COR-L47 (cell line): ENCODE measurements at places on chromosomes 2 and 18.

DNA sequence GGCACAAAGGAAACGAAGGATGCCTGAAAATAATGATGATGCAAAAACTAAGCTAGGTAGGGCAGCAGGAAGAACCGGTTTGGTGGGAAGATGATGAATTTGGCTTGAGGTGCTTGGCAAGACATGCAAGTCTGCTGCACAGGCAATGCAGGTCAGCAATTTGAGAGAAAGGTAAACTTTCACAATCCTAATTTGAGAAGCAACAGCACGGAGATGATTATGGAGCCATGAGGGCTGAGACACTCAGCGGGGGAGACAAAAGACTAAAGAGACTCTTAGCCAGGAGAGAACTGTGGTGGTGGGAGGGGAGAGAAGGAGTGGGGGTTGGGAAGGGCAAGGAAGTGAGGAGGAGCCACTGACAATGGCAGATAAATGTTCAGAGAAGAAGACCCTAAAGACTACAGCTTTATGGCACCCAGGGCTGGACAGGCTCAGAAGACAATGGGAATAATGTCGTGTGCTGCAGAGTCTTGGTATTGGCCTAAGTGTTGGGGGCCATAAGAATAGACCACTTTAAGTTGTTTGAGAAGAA is 19.4 kb upstream of the RNF149 start:
- DNase-seq: peak; percentile 23

GRCh38 chr2:160390544-160391455 is 102.8 kb downstream of the RBMS1 start:
- no peak for DNase-seq

DNA sequence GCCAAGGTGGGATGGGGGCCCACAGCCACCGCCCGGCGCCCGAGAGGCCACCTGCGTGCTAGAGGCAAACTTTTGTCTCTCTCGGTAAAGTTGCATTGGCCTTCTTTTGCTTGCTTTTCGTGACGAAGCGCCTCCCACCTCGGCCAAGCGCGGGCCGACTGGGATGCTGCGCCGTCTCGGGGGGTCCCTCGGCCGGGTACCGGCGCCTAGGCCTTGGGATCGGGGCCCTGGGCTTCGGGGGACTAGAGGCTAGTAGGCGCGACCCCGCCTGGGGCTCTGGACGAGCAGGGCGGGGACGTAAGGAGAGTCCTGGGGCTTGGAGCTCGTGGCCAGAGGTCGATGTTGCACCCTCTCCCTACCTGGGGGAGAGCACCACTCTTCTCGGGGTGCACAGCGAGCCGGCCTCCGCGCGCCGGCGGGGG is 545 bp downstream of the GLI2 start:
- DNase-seq: no peak

- DNase-seq: no peak
These were observed 18.7 kb upstream of the ASPRV1 start for GRCh38 chr2:69979902-69980807.

GRCh38 chr2:18883616-18884456 is 294.5 kb upstream of the NT5C1B start:
- no peak for DNase-seq

GRCh38 chr2:230172852-230173251 is 46.9 kb downstream of the SP110 start:
- DNase-seq: no peak

- DNase-seq: no peak
These were observed 18.8 kb upstream of the ALPI start for GRCh38 chr2:232437195-232437571.

GRCh38 chr2:149884871-149885270 is 297.3 kb upstream of the MMADHC start:
- peak; percentile 15 for DNase-seq

- peak; percentile 98 for DNase-seq
These were observed 103.5 kb upstream of the CTDP1 start for GRCh38 chr18:79575891-79576685.

DNA sequence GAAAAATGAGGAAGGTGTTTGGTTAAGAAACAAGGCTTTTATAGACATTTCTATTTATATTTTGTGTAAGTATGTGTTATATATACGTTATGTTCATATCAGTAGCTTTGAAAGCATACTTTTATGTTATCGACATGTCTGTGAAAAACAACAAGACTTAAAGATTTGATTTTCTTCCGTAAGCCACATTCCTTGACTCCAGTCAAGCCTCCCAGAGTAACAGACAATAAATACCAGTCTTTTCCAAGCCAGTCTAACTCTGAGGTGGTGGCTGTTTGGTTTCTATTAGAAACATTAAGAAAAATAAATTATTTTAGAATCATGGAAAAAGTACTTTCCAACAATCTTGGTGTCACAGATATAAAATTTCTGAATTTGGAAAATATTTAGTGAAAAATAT is 16.3 kb upstream of the ITGAV start:
- DNase-seq: no peak

DNA sequence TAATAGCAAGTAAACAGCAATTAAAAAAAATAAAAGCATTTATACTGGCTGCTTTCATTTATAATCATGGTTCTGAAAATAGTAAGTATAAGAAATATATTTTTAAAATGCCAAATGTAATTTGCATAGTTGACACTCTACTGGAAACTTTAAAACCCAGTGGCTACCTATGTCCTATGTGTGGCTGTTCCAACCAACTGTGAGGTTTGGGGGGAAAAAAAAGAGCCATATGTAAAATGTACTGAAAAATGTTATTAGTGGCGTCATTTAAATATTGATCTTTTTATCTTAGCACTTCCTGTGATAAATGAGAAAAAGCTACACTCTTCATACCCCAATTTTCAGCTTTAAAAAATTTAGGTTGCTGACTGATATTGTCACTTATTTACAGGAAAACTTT is 270.7 kb downstream of the TCF4 start:
- DNase-seq: no peak

DNA sequence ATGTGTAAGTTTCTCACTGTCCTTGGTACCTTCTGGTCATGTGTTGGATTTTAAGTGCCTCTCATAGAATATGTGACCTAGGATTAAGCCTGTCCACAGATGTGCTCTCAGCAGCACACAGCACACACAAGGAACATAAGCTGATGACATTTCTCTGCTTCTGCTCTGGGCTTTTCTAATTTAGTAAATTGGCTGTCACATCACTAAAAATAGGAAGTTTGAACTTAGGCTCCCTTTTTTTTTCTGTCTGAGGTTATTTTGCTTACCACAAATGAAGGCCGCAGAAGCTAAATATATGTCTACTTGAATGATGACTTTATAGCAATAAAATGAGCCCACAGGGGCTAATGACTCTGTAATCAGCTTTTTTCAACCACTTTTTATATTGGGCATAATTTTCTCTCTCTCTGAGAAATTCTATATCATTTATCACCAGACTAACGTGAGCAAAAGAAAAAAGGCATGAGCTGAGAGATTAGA is 150.2 kb upstream of the KLHL14 start:
- DNase-seq: no peak

- no peak for DNase-seq
These were observed 4.9 kb upstream of the RFX8 start for GRCh38 chr2:101479810-101480209.

- DNase-seq: no peak
These were observed 310.8 kb downstream of the GALR1 start for GRCh38 chr18:77560341-77560992.

DNA sequence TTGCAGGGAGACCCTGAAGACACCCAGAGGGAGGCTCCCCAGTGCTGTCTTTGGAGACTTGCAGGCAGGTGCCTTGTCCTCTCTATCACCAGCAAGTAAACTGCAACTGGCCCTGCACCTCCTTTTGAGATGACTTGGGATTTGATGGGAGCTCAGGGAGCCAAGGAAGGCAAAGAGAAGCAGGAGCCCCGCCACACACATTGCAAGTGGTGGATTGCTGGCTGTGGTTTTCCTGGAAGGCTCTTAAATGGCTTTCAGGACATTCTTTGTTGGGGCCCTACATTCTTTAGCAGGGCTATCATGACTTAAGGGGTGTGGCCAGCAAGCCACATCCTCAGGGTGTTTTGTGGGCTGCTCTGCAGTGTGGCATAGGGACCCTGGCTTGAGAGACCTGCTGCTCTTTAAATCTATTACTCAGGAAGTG is 39.9 kb upstream of the CDC42EP3 start:
- no peak for DNase-seq

DNA sequence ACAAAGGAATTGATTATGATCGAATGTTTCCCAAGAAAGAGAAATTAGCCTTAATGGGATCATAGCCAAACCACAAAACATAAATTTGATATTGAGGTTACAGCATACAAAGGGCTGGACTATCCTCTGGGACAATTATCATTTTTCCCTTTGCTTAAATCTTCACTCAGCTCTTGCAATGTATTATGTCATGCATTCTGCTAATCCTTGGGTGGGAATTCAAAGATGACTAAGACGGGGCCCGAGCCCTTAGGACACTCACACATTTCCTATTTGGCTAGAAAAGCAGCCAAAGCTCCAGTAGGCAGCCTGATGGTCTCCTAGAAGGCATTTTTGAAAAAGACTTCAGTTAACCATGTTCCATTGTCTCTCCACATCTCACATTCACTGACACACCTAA is 17.2 kb upstream of the NMI start:
- no peak for DNase-seq

- peak; percentile 11 for DNase-seq
These were observed 276.4 kb downstream of the RPIA start for GRCh38 chr2:88967844-88968243.

GRCh38 chr2:46157966-46158310 is 139.3 kb upstream of the EPAS1 start:
- no peak for DNase-seq

DNA sequence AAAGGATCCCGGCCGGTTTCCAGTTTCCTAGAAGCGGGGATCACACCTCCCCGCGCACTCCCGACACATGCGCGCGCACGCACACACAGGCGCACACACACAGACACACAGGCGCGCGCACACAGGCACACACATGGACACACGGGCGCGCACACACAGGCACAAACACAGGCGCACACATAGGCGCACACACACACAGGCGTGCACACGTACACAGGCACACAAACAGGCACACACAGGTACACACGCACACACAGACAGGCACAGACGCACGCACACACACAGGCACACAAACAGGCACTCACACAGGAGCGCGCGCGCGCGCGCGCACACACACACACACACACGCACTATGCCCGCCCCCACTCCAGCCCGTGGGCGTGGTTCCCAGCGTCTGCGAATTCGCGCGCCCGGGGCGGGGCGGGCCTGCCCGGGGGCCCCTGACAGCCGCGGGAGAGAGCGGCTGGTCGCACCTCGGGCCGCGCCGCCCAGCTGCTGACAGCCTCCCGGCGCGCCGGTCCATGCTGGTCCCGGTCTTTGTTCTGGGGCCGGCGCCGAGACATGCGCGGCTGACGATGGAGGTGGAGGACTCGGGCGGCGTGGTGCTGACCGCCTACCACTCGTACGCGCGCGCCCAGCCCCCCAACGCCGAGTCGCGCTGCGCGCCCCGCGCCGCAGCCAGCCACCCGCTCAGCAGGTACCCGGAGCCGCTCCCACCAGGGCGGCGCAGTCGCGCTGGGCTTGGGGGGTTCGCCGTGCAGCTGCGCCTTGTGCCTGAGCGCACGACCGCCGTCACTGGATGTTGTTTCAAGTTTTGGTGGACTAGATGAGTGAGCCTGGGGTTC is at the start of gene ARHGAP28:
ARHGAP28 (plus strand) TSS at position 470 of the 845 bp plus-strand sequence; CDS start at position 576, 106 bp downstream.
- peak; percentile 98 for DNase-seq

DNA sequence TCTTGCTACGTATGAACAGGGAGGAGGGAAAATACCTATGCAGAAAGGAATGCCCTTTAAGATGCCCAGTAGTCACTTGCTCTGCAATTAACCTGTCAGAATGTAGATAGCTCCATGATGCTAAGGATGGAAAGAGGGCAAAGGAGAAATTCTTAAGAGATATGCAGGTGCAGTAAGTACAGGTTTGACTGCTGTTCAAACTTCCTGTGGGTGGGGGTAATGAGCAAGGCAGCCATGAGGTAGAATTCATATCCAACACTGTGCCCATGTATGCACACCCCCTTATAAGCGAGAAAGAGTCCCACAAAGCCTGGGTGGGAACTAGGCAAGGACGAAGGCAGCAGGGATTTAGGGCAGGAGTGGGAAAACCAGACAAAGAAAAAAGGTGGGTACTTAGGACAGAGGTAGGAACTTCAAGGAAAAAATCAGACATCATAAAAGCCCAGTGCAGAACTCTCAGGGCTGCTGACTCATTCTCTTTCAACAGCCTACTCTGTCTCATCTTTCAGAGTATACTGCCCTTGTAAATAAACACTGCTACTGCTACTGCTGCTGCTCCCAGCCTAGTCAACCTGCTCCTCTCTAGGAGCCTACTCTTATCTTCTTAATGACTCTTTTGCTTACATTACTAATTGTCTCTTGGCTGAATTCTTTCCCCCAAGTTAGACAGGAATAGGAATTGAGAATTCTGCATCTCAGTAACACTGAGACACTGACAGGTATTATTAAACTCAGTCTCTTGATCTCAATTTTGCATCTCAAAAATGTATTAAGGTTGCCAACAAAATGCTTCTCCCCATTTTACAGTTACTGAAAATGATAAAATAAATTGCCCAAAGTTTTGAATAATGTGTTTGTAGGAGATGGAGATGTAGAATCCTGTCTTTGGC is 189.0 kb downstream of the PTH2R start:
- no peak for DNase-seq

GRCh38 chr2:168138374-168138773 is 109.0 kb downstream of the STK39 start:
- DNase-seq: no peak

DNA sequence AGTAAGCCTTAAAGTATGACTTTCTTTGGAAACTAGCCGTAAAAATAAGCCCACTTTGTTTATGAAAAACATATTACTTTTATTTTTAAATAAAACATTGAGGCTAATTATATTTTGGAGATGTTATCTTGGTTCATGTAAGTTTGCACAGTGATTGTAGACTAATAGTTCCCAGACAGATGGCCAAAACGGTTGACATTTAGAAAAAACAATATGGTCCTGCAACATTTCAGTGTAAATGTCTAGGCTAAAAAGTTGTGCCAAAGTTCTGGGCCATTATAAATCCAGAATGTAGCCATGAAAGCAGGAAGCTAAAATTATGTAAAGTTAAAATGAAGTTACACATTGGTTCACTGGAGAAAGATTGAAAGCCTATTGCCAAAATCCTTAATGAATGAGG is 43.6 kb downstream of the SLC5A7 start:
- DNase-seq: no peak

- peak; percentile 39 for DNase-seq
These were observed 32.7 kb upstream of the FHL2 start for GRCh38 chr2:105431367-105432043.

GRCh38 chr2:238649936-238650518 is 197.9 kb upstream of the TWIST2 start:
- no peak for DNase-seq

DNA sequence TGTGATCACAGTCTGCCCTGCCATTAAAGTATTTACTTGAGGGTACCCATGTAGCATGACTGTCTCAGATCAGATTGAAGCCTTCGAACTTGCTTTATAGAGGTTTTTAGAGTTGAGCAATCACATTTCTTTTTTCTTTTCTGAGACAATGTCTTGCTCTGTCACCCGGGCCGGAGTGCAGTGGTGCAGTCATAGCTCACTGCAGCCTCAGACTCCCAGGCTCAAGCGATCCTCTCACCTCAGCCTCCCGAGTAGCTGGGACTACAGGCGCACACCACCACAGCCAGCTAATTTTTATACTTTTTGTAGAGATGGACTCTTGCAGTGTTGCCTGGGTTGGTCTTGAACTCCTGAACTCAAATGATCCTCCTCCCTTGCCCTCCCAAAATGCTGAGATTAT is 153.4 kb downstream of the AGAP1 start:
- DNase-seq: no peak
